ENCODE measurements at places on chromosomes 16 and 17. TPM values are rescaled to one million over a fixed set of nuclear protein-coding genes. Genes with fewer than 3 reads are reported as not detected.

ALDH3A1 gene
- total RNA-seq: not detected

RND2 gene
- total RNA-seq: 0.08 TPM

DNA sequence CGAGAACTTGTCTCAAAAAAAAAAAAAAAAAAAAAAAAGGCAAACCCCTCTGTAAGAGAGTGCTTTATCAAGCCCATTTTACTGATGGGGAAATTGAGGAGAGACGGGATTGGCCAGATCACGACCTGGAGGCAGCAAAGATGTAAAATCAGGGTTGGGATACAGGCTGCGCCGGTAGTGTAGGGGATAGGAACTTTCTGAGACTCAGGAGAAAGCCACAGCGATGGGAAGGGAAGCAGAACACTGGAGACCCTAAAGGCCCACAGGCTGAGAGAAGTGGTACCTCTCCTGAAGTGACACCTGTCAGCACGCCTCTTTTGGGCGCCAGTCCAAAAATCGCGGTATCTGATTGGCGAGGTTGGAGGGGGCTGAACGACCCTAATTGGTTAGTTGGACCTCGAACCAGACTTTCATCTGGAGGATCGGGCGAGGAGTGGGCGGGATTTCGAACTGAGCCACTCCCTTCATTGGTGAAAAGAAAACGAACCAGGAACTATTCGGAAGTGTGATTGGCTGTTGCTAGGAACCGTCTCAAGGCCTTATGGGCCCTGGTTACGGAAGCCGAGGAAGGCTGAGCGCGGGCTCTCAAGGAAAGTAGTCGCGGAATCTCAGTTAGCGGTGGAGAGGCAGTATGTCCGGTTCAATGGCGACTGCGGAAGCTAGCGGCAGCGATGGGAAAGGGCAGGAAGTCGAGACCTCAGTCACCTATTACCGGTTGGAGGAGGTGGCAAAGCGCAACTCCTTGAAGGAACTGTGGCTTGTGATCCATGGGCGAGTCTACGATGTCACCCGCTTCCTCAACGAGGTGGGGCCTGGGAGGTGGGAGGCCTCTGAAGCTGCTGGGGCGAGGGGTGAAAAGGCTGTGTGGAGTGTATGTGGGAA lies at the start of gene CYB5B:
TSS of gene CYB5B (plus strand) at position 567 of the 882 bp plus-strand sequence. CDS start at position 632, 65 bp downstream.
- DNase-seq: peak; percentile 96

GRCh38 chr17:10051112-10051511 lies 146.0 kb upstream of the RCVRN start:
- no peak for DNase-seq

DNA sequence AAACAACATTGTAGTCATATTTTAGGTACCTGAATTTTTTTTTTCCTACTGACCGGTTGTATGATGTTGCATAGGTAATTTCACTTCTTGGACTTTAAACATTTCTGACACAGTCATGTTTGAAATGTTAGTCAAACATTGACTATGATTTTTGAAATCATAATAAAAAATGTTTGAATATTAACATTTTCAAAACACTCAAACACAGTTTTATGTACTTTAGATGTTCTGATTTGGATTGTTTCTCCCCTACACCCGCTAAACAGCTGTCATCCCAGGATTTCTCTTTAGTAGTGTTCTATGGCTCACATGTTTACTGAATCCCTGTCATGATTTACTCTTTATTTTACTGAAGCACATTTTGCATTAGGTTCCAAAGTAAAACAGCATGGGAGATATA lies 102.9 kb upstream of the NPEPPS start:
- no peak for DNase-seq

GRCh38 chr16:28822520-28823290 lies at the start of gene ATXN2L:
Gene ATXN2L (plus strand): TSS chr16:28822999. CDS start chr16:28823260, 261 bp downstream.
- peak; percentile 95 for DNase-seq

GRCh38 chr17:58760248-58760647 lies 4.6 kb downstream of the PPM1E start:
- no peak for DNase-seq

- no peak for DNase-seq
Measured at GRCh38 chr16:27414788-27415431, 12.9 kb downstream of the IL21R start.

DNA sequence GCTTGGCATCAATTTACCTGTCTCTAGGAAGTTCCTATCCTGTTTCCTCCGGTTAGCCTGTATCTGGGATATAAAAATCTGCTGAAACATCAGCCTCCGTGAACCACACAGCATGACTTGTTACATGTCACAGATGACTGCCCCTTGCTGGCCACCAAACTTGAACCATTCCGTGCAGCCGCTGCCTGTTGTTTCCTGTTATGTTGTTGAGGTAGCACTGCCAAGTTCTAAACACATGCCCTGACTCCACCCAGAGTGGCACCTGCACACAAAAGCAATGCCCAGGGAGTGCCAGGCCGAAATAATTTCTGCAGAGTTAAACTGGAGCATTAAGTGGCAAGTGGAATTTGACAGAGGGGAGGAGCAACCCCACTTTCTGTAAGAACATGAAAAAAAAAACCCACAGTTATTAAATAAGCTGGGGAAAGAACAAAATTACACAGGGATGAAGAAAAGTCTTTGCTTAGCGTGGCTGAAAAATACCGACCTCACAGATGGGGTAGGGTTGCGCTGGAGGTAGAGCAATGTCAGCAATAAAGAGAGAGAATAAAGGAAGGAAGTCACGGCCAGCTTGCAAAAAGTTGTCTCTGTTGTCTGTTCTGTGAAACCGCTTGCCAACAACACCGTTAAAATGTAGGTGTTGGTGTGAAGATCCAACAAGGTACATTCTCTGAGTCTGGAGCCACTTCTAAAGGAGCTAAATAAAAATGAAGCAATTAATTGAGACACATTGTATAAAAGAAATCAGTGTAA lies 174.6 kb upstream of the CDH13 start:
- no peak for DNase-seq

SMPD3 gene
- total RNA-seq: 5.5 TPM

- DNase-seq: no peak
Measured at GRCh38 chr16:75343941-75344340, 89.4 kb downstream of the CFDP1 start.

DNA sequence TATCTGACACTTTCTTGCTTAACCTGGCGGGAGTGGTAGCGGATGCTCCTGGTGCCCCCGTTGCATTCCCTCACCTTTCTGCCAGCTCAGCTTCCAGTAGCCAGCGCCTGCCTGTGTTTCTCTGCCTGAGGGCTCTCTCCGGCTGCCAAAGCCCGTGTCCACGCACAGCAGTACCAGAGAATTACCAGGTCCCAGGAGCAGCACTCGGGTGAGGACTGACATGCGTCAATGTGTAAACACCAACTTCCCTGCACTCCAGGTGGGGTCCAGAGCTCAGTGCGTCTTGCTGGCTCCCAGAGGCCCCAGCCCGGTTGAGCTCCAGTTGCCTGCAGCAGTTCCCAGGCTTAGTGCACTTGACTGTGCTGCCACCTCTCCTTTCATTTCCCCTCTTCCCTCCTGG lies 54.8 kb downstream of the CDH13 start:
- no peak for DNase-seq

- no peak for DNase-seq
Measured at GRCh38 chr17:7555320-7555948, 3.1 kb upstream of the TNFSF13 start.

DOC2B gene
- total RNA-seq: not detected

DNA sequence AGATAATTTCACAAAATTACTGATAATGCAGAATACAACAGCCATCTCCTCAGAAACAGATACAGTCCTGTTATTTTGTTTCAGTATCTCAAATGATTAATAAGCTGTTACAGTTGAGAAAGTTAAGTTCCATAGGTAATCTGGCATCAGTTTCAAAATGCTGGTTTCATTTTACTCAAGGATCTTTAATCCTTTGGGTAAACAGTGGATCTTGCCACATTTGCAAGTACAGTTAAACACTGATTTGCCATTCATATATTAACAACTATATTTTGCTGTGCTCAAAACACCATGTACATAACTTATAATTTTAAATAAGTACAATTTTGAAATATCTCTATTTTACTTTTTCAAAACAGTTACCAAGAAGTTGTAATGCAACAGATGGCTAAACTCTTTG lies 31.2 kb downstream of the RPGRIP1L start:
- no peak for DNase-seq

GRCh38 chr17:33233811-33234177 lies 59.3 kb downstream of the ASIC2 start:
- no peak for DNase-seq

- peak; percentile 32 for DNase-seq
Measured at GRCh38 chr17:45223539-45224528, 2.1 kb downstream of the FMNL1 start.

GRCh38 chr17:64689106-64689505 lies 27.0 kb upstream of the SMURF2 start:
- no peak for DNase-seq

ZFPM1 gene
- total RNA-seq: 13.5 TPM

- DNase-seq: no peak
Measured at GRCh38 chr17:45425125-45425983, 7.3 kb downstream of the ARHGAP27 start.

DNA sequence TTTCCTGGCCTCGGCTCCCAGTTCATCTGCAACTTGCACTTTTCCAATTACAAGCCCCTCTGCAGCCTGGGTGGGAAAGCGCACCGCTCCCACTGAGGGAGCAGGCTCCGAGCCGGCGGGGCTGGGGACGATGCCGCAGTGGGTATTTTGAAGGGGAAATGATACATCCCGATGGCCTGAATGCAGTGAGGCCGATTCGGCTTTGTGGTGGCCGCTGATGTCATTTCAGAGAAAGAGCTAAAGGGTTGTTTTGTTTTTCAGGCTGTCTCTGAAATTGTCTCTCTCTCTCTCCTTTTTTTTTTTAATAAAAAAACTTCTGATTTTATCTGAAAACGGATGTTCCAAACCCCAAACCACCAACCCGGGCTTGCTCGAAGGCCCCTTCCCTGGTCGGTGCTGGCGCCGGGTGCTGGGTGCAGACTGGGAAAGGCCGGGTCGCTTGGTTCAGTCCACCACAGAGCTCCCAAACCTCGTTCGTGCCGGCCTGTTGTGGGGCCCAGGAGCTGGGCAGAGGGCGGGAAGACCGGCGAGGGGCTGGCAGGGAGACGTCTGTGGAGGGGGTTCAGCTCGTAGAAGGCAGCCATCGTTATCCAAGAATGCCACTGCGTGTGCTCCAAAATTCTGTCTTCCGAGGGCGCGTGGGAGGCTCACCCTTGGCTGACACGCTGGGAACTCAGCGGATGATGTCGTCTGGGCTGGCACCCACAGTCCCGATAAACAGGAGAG lies 102.8 kb downstream of the FOXL1 start:
- no peak for DNase-seq

CBFA2T3 gene
- total RNA-seq: 25.2 TPM

DNA sequence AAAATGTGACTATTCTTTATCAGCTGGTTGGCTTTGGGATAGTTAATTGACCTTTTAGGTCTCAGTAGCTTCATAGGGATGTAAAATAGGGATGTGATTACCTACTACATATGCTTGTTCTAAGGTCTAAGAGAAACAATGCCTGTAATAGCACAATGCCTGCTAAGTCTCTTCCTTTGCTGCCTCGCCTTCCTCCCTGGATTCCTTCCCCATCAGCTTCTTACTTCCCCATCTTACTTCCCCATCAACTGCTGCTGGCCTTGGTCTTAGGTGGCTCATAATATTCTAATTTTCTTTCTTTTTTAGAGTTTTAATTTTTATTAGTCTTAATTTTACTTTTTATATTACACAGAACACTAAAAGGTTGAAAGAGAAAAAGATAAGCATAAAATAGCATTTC lies 59.2 kb upstream of the GOT2 start:
- no peak for DNase-seq

GRCh38 chr16:22353191-22353919 lies 21.1 kb downstream of the CDR2 start:
- no peak for DNase-seq

SPATA22 gene
- not detected for total RNA-seq

- no peak for DNase-seq
Measured at GRCh38 chr17:67575325-67575724, 142.4 kb upstream of the NOL11 start.

DNA sequence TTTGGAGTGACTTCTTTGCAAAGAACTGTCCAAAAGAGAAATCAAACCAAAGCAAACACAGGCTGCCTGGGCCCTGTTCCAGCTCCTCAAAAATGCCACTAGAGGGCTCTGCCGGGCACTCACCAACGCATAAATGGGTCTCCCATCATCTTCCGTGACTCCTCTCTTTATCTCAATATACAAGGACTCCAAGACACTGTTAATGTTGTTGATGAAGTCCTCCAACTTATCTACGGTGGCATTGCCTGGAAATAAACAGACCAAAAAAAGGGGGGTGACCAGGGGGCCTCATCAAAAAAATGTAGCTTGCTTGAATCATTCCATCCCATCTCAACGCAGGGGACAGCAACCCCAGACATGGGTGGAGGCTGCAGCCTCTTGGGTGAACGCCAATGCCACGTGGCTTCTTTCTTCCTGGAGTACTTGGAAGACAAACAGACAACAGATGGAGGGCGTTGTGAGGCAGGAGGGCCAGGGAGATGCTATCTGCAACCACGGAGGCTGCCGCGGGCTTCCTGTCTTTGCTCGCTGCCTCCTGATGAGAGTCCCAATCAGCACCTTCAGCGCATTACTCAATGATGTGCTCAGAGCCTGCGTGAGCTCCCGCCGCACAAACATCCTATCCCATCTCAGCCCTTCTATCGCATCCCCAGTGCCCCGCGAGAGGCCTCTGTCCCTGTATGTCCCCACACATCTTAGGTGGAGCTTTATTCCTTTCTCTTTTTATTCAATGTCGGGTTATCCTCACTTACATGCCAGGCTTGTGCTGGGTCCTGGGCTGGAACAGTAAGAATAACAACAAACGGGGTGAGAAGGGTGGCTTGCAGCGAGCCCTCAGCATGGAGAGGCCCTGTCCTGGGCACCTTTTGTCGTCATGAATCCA lies 32.0 kb downstream of the KDM8 start:
- peak; percentile 92 for DNase-seq

MTSS2 gene
- total RNA-seq: 11.5 TPM

DNA sequence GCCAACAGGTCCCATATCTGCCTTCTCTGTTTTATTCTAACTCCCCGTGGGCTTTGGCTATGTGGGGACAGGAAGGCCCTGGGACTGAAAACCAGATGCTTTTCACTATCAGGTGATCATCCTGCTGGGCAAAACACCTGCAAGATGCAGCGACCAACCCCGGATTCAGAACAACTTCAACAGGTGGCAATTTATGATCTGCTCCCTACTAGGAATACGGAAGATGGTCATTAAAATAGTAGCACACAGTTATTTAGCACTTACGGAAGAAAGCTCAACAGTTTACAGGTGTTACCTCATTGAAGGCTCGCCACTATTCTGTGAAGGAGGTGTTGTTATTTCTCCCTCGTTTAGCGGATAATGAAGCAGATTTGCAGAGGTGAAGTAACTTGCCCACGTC lies 7.8 kb upstream of the SLC5A11 start:
- DNase-seq: no peak

DNA sequence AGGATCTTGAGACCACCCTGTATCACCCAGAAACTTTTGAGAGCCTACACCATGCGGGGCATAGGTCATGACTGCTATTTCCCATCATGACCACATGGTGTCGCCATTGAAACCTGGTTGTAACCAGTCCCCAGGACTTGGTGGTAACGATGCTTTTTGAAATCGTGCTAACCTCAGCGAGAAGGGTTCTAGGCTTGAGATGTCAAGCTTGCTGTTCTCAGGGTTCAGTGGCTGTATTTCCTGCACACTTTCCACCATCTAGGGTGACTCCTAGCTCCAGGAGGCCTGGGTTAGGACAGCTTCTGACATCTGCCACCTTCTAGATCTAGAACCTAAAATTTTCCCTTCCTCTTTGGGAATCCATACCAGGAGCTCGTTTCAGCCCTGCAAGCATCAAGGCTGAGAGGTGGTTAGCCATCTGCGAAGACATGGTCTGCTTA lies 13.0 kb upstream of the SPNS3 start:
- DNase-seq: peak; percentile 34

OR1F1 gene
- 0.41 TPM for total RNA-seq

FA2H gene
- 0.20 TPM for total RNA-seq

- no peak for DNase-seq
Measured at GRCh38 chr16:69699915-69700314, 26.4 kb downstream of the NQO1 start.
